ENCODE measurements at places on chromosomes 5 and 9. TPM values are rescaled to one million over a fixed set of nuclear protein-coding genes. Genes with fewer than 3 reads are reported as not detected.

- H3K27ac ChIP-seq, result no peak overlapping the region
- DNase-seq, result no peak
- H3K4me1 ChIP-seq, result peaks cover 7% of the 10 kb centered on the region
- H3K4me3 ChIP-seq, result no peak overlapping the region
- H3K27me3 ChIP-seq, result peaks cover 20% of the 10 kb centered on the region
- no peaks in the 10 kb centered on the region for H3K36me3 ChIP-seq
Measured at GRCh38 chr5:139759219-139759721, 36.3 kb upstream of the PSD2 start.

- H3K27ac ChIP-seq, result no peak overlapping the region
- no peak overlapping the region for H3K4me3 ChIP-seq
- DNase-seq, result no peak
- no peaks in the 10 kb centered on the region for H3K4me1 ChIP-seq
- H3K27me3 ChIP-seq, result no peaks in the 10 kb centered on the region
- no peaks in the 10 kb centered on the region for H3K36me3 ChIP-seq
Measured at GRCh38 chr5:59116231-59116865, 533.5 kb downstream of the RAB3C start.

GRCh38 chr9:96156171-96156974, 145.6 kb downstream of the HSD17B3 start:
- DNase-seq, result no peak
- H3K27me3 ChIP-seq, result no peaks in the 10 kb centered on the region
- no peaks in the 10 kb centered on the region for H3K4me1 ChIP-seq

- H3K36me3 ChIP-seq, result no peaks in the 10 kb centered on the region
- DNase-seq, result no peak
- no peak overlapping the region for H3K4me3 ChIP-seq
- no peaks in the 10 kb centered on the region for H3K4me1 ChIP-seq
- no peak overlapping the region for H3K27ac ChIP-seq
- H3K27me3 ChIP-seq, result no peaks in the 10 kb centered on the region
Measured at GRCh38 chr5:168612123-168612522, 33.0 kb upstream of the PANK3 start.

DNA sequence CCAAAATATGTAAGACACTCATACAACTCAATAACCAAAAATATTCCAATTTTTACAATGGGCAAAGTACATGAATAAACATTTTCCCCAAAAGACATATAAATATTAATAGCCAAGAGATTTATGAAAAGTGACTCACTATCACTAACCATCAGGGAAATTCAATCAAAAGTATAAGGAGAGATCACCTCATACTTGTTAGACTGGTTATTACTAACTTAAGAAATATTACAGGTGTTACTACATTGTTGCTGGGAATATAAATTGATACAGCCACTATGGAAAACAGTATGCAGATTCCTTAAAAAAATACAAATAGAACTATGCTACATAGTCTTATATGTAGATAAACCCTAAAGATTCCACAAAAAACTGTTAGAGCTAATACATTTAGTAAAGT, 21.8 kb downstream of the BTNL8 start:
- no peaks in the 10 kb centered on the region for H3K4me1 ChIP-seq
- H3K4me3 ChIP-seq, result no peak overlapping the region

- DNase-seq, result no peak
- H3K4me1 ChIP-seq, result no peaks in the 10 kb centered on the region
- no peaks in the 10 kb centered on the region for H3K27me3 ChIP-seq
- H3K27ac ChIP-seq, result no peak overlapping the region
Measured at GRCh38 chr5:108196276-108196675, 185.6 kb downstream of the FBXL17 start.

DNA sequence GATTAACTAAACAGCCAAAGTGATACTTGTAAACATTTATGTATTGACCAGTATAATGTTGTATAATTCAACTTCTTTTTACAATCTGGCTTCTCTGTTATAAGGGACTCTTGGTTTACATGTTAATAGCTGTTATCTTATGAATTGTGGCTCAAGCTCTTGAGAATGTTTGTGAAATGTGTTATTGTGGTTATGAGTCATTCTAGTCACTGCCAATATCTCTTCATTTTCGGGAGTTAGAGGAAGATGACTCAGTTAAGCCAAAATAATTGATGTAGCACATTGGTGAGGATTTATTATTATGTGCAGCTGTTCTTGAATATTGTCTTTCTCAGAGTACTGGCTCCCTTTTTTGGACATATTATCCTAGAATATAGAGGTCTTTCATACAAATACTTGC, 655.2 kb upstream of the RIOK2 start:
- H3K27me3 ChIP-seq, result no peaks in the 10 kb centered on the region
- H3K4me1 ChIP-seq, result no peaks in the 10 kb centered on the region
- peaks cover 3% of the 10 kb centered on the region for H3K36me3 ChIP-seq
- no peak overlapping the region for H3K27ac ChIP-seq
- no peak overlapping the region for H3K4me3 ChIP-seq

- no peaks in the 10 kb centered on the region for H3K27me3 ChIP-seq
- no peak overlapping the region for H3K27ac ChIP-seq
- no peak overlapping the region for H3K4me3 ChIP-seq
- H3K36me3 ChIP-seq, result no peaks in the 10 kb centered on the region
- DNase-seq, result no peak
Measured at GRCh38 chr9:106797299-106797698, 65.7 kb upstream of the ZNF462 start.

Gene DOCK2
- total RNA-seq, result 5.3 TPM

Gene GGTA1
- 0.77 TPM for total RNA-seq

Gene PCDHB7
- 0.51 TPM for total RNA-seq

Gene CER1
- 0.61 TPM for total RNA-seq
